ENCODE measurements at places on chromosomes 3 and 15. TPM values are rescaled to one million over a fixed set of nuclear protein-coding genes. Genes with fewer than 3 reads are reported as not detected.

GRCh38 chr3:170867143-170867937 lies 2.7 kb downstream of the RPL22L1 start:
- DNase-seq = no peak

DNA sequence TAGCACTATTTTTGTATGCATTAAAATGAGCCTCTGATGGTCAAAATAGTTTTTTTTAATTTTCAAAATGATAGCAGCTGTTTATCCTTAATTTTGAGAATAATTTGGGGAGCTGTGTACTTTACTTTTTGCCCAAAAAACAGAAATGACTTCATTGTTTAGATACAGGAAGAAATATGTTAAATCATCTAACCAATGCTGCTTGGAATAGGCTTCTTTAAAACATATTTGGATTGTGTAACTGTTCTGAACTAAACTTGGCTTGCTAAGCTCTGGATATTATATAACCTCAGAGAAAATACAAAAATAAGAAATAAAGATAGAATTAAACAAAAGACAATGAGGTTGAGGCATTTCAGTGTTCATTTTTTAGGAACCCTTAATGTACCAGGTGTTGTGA lies 119.3 kb downstream of the SERPINI1 start:
- no peak for DNase-seq

DNA sequence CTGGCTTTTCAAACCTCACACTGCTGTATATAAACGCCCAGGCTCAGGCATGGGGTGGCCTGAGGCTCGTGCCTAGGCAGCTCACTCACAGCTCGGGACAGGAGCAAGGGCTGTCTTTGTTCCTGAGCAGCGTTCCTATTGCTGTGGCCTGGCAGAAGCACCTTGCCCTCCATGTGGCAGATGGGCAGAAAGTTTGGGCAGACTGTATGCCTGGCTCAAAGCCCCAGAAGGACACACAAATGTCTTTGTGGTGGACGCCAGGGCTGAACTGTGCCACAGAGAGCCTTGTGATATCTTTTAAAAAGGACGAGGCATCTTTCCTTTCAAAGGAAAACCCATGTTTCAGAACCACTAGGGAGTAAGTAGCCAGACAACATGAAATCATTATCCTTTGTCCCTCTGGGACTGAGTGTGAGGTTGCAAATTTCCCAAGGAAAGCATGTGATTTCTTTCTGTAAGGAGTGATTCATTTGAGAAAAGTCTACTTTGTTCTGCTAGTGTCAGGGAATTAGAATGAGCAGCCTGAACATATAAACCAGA lies 29.3 kb upstream of the UBE2E1 start:
- no peak for DNase-seq

GRCh38 chr3:136055491-136055890 lies 90.0 kb downstream of the PPP2R3A start:
- DNase-seq = no peak

- no peak for DNase-seq
Observed at GRCh38 chr15:95468820-95469219, 861.7 kb upstream of the NR2F2 start.

GRCh38 chr3:72627271-72627670 lies 221.0 kb downstream of the SHQ1 start:
- DNase-seq = no peak

DNA sequence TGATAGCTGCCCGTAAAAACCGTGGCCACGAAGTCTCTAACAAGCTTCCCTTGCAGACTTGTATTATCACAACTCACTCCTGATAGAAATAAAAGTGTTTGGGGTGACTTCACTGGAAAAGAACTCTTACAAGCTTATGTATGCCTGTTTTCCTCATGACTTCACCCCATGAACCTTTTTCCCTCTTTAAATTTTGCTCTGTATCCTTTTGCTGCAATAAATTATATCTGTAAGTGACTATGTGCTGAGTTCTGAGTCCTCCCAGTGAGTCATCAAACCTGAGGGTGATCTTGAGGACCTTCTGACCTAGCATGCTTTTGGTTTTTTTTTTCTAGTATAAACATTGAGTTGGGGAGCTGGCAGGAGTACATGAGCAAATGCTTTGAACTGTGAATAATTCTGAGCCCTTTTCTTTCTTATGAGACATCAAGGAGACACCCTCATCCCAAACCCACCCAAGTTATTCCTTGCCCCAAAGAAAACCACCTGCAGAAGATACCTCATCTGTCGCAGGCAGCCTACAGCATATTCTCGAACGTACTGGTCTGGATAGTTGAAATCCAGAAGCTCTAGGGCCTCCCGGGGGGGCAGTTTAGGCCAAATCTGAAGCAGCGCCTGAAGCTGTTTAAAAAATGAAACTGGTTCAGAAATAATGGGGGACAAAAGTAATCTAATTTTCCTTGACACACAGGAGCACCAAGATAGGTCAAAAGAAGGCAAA lies 85.9 kb downstream of the FAIM start:
- DNase-seq = no peak

PSTPIP1 gene
- total RNA-seq = not detected

TMEM212 gene
- not detected for total RNA-seq

FBXO45 gene
- total RNA-seq = 12.1 TPM

Data from Calu3 (cell line).